ENCODE measurements at places on chromosomes 6 and 20. TPM values are rescaled to one million over a fixed set of nuclear protein-coding genes. Genes with fewer than 3 reads are reported as not detected.

GATA5 gene
- 4.1 TPM for total RNA-seq

GLYATL3 gene
- total RNA-seq, result not detected

CLIC5 gene
- total RNA-seq, result 8.0 TPM

KIF13A gene
- total RNA-seq, result 57.7 TPM

OXT gene
- total RNA-seq, result not detected

SASH1 gene
- 97.2 TPM for total RNA-seq

DNA sequence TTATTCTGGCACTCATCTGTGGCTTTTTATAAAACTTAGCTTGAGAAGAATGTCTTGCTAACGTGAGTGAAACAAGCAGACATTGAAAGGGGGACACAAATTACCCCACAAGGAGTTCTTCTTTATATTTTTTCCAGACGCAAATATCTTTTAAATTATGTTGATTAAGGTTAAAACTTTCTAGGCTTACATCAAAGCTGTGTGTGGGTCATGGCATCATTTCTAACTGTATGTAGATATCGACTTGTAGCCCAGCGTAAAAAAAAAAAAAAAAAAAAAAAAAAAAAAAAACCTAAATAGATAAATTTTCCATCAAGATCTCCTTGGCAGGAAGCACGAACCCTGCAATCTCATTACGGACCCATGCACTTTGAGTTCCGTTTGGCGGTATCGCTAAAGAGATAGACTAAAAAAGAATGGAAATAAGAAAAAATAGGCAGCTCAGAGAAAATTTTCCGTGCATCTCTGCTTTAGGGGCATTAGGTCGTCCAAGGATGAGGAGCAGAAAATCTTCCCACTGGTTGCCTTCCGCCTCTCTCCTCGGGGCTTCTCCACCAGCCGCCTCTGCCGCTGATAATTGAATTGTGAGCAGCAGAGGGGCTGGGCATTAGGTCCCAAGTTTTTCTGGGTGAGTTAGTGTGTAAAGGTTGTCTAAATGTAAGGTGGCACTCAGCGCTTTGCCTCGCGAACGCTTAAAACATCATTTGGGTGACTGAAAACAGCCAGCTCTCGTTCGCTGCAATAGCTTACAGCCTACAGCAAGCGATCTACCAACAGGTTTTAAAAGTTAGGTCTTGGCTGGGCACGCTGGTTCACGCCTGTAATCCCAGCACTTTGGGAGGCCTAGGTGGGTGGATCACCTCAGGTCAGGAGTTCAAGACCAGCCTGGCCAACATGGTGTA, 194.0 kb downstream of the TRIM27 start:
- no peak for DNase-seq

DNA sequence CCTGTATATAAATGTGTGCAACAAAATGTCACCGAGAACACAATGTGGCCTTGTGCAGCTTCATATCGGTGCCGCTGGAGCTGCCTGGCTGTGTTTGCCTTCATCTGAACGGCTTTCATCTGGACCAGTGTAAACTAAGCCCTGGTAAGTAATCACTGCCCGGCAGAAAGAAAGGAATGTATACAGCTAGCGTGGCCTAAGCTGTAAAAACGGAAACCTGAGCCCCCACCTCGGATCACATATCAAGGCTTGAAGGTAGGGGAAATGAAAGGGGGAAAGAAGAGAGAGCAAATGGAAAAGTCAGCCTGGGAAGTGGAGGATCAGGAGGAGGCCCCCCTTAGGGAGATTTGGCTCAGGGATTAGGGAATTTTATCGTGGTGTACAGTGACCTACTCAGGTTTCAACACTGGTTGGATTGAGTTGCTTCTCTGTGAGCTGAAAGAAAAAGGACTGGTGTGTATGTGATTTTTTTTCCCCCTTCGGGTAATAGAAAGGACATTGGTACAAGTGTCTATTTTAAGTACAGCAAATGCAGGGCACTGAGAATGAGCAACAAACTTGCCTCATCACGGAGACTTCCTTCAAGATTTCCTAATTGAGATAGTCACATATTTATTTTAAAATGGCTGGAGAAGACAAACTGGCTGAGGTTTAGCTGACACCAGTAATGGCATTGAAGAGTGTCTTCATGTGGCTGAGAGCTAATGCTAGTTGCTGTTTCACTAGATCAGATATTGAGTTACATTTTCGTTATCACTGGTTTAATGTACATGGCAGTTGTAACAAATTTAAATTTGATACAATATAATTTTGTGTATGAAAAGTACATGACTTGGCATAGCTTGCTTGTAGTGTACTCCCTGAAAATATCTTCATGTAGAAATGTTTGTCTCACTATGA, 3.5 kb downstream of the SOBP start:
- DNase-seq, result no peak

GRCh38 chr6:130189531-130190397, 33.0 kb downstream of the SAMD3 start:
- no peak for DNase-seq

- no peak for DNase-seq
These were observed 28.6 kb downstream of the JAG1 start for GRCh38 chr20:10645205-10645570.

DNA sequence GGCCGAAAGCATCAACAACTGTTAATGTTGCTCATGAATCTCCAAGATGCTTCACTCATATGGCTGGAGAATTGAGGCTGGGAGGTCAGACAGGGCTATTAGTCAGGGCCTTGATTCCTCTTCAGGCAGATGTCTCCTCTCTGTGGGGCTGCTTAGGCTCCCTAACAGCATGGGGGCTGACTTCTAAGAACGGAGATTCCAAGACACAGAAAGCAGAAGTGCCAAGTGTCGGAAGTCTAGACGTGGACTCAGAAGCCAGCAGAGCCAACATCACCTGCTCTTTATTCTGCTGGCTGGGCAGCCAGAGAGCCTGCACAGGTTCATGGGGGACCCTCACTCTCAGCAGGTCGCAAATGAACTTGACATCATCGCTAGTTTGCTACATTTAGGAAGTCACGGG, 279.8 kb downstream of the CDH26 start:
- no peak for DNase-seq

- DNase-seq, result peak; percentile 62
These were observed 20.5 kb downstream of the PTK7 start for GRCh38 chr6:43096451-43097097.

GRCh38 chr6:109058620-109059019, 36.0 kb downstream of the SESN1 start:
- DNase-seq, result no peak

DNA sequence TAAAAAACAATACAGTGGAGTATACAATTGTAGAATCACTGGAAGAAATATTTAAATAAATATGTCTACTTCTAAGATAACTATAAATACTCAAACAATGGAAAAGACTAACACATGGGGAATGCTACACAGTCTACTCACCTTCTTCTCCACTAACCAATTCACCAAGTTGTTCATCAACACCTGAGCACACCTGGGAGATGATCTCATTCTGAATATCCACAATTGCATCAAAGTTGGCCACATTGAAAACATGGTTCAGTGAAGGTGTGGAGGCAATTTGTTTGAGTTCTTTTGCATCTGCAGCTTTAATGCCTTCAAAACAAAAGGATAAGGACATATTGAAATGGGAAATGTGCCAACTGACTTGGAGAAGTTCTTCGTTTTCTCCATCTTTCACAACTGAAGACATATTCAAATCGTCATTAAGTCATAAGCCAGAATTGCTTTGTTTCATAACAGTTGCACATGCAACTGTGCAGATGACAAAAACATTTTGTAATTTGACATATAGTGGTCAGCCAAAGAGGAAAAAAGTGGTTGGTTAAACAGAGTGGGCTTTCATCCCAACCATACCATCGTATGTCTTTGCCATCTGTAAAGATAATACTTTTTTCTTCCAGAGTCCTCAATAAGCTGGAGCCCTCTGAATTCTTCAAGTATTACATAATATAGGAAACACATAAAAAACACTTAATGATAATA, 17.5 kb downstream of the COL12A1 start:
- no peak for DNase-seq

GRCh38 chr6:87766211-87766610, 64.2 kb upstream of the AKIRIN2 start:
- no peak for DNase-seq

DNA sequence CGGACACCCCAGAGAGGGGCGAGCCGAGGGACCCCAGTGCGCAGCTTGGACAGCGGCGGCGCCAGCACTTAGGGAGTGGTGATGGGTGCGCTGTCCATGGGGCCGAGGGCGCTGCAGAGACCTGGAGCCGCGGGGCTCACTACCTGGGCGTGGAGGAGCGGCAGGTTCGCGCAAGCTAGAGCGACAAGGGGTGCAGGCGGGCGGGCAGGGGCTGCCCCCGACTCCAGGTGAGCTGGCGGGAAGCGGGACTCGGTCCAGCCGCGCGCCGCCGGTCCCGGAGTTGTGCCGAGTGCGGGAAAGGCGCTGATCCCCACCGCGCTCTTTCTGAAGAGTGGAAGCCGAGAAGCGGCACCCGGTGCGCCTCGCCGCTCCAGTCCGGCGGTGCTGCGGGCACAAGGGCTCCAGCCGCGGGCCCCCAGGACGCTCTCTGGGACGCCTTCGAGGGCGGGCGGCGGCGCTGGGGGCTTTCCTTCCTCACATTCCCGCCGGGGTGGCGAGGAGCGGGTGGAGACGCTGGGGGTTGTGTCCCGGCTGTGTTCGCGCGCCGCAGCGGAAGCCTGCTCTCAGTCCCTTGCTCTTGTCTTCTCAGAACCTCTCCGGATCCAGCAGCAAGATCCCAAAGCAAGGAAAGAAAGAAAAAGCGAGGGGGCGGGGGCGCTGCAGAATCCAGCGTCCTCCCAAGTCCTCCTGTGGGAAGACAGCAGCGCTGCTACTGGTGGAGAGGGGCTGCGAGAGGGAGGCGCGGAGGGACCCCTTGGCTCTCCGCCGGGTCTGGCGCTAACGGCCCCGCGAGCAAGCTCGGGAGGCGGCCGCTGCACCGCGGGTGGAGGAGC, at the start of gene B3GAT2:
TSS of gene B3GAT2 (minus strand) at position 610 of the 833 bp plus-strand sequence. CDS start 631 bp downstream, outside the sequence.
- no peak for DNase-seq

GRCh38 chr6:125480571-125480970, 178.8 kb upstream of the HDDC2 start:
- no peak for DNase-seq

GRCh38 chr20:18103497-18103896, 34.2 kb upstream of the KAT14 start:
- no peak for DNase-seq

DNA sequence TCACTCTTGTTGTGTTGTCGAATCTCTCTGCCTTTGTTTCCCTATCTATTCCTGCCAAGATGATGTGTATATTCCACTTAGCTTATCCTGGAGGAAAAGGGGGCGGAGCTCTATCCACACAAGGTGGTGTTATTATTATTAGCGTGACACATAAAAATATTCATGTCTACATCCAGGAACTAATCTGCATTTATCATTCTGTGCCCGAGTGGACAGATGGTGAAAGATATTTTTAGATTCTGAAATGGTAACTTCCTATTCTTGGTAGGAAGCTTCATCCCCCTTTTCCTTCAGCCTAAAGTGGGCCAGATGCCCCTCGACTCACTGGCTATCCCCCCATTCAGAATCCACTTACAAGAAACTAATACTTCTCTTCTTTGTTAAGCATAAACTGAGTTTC, 2.0 kb downstream of the XKR7 start:
- no peak for DNase-seq

DNA sequence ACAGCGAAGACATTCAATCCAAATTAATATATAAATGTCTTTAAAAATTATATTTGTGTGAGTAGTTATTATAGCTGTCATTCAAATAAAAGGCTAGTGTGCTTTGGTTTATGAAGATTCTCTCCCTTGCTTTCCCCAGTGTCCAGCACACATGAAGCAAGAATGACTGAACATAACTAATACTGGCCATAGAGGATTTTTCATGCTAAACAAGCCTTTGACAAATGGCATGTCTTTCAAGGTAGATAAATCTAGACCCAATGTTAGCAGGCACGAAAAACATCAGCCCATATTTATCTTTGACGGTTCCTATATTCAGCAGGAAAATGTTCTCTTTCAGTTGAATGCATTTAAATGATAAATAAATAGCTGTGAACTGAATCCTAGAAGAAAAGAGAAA, 1234.4 kb downstream of the EPHA7 start:
- DNase-seq, result no peak

- no peak for DNase-seq
These were observed 964.7 kb upstream of the FLRT3 start for GRCh38 chr20:15302075-15302474.

DNA sequence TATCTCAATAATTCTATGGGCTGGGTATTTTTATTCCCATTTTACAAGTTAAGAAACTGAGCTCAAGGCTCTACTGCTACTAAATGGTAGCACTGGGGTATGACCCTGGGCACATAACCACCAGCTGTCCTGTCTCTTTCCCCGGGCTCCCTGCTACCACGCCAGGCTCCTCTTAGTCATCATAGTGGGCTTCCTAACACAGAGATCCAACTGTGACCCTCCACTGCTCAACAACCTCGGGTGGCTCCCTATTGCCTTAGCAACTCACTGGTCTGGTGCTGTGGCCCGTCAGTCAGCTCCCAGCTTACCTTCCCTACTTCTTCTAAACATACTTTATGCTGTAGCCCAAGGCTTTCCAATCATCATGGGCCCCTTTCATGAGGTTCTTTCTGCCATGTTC, 4.5 kb downstream of the KIAA1755 start:
- no peak for DNase-seq

Data from ureter (tissue), 1 donor.